ENCODE measurements at places on chromosomes 11 and 22. TPM values are rescaled to one million over a fixed set of nuclear protein-coding genes. Genes with fewer than 3 reads are reported as not detected.

The IFITM1 gene
- 6.1 TPM for total RNA-seq

The TYR gene
- total RNA-seq = not detected

DNA sequence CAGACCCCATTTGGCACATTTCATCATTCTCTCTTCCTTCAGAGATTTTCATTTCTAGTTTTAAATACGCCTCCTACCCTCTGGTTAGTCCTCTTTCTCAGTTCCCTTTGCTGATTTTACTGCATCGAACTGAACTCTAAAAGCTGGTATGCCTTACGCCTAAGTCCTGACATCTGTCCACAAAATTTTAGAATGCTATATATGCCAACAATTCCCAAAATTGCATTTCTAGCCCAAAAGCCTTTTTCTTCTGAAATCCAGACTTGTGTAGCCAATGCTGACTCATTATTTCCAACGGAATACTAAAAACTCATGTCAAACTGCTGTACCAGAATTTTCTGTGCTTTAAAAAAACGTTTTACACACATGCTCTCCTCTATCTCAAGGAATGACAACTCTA, 1124.4 kb upstream of the TENM4 start:
- H3K4me3 ChIP-seq = no peak overlapping the region
- no peaks in the 10 kb centered on the region for H3K36me3 ChIP-seq

The SAA2 gene
- 5.2 TPM for total RNA-seq

DNA sequence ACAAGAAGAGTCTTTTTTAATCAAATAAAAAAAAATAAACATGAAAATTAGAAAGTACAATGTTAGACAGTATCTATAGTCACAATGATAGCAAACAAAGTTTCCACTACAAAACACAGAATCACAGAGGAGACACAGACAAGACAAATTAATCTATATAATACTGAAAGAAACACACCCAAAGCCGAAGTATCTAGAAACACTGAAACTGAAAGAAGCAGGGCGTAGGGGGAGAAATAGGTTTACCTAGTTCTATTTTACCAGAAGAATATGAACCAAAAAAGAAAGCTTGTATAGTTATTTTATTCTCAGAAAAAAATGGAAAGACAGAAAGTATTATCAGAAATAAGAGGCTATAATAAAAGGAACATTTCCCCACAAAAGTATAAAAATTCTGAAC, 27.1 kb upstream of the NUP50 start:
- no peak overlapping the region for H3K4me3 ChIP-seq
- H3K27ac ChIP-seq = no peak overlapping the region
- H3K4me1 ChIP-seq = no peaks in the 10 kb centered on the region
- H3K27me3 ChIP-seq = no peaks in the 10 kb centered on the region

DNA sequence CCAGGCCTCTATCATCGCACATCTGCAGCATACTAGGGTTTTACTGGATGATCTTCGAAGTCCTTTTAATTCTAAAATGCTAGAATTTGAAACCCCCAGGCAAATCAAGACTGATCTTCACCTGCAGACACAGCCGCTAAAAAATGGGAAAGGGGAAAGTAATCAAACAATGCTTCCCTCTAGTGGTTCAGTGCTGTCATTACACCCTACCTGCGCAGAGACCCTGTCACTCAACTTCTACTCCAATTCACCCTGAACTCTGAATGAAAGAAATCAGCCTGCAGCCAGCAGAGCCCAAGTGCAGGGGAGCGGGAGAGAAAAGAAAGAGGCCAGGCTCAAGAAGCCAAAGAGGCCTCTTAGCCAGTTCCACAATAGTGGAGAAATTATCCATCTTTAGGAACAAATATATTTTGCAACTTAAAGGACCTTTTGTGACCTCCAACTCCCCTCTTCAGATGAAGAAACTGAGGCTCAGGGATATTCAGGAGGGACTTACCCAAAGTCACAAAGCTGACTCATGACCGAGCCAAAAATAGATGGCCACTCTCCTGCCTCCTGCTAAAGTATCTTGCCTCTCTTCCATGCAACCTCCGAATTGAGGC, 33.0 kb downstream of the SERGEF start:
- H3K4me3 ChIP-seq = no peak overlapping the region
- no peak overlapping the region for H3K27ac ChIP-seq
- peaks cover 3% of the 10 kb centered on the region for H3K4me1 ChIP-seq
- no peaks in the 10 kb centered on the region for H3K27me3 ChIP-seq
- DNase-seq = no peak
- H3K36me3 ChIP-seq = no peaks in the 10 kb centered on the region

Data from HCT116 (cell line).